Glomerular endothelial cell (primary cell): ENCODE measurements at places on chromosomes 2 and 18.

- no peak for DNase-seq
Measured at GRCh38 chr18:25067275-25068025, 284.5 kb downstream of the ZNF521 start.

DNA sequence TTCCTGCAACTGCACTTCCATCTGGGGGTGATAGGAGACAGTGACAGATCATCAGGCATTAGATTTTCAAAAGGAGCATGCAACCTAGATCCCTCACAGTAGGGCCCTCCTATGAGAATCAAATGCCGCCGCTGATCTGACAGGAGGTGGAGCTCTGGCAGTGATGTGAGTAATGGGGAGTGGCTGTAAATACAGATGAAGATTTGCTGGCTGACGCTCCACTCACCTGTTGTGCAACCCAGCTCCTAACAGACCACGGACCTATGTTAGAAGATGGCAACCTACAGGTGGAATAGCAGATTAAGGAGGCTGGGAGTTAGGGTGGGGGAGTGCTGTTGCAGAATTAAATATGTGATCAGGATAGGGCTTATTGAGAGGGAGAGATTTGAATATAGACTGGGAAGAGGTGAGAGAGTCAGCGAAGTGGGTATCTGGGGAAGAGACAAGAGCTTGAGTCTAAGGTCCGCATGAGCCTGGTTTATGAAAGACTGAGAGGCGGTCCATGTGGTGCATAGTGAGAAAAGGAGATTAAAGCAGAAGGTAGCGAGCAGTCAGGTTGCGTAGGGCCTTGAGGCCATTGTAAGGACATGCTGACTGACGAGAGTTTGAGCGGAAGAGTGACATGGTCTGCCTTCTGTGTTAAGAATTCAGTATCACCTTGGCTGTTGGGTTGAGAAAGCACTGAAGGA, 31.3 kb upstream of the TOGARAM2 start:
- no peak for DNase-seq

- DNase-seq = no peak
Measured at GRCh38 chr2:114400890-114401289, 41.6 kb upstream of the DPP10 start.

DNA sequence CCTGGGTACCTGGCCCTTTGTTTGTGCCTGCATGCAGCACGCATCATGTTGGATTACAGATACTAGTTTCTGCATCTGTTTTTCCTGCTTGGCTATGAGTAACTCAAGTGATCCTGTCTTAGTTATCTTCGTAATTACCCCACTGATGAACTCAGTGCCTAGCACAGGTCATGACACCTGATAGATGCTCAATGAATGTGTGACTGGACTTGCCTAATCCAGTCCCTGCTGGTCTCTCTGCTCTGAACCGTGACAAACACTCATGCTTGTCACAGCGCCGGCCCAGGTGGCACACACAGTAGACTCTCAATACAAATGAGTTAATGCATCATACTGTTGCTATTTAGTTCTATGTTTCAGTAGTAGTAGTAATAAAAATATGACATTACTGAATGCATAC, 31.2 kb upstream of the NTSR2 start:
- DNase-seq = no peak

GRCh38 chr2:227308784-227309183, 16.3 kb upstream of the MFF start:
- no peak for DNase-seq

GRCh38 chr2:81647715-81648230, 1343.2 kb upstream of the LRRTM1 start:
- DNase-seq = no peak

- no peak for DNase-seq
Measured at GRCh38 chr2:57602733-57603132, 443.9 kb upstream of the VRK2 start.

DNA sequence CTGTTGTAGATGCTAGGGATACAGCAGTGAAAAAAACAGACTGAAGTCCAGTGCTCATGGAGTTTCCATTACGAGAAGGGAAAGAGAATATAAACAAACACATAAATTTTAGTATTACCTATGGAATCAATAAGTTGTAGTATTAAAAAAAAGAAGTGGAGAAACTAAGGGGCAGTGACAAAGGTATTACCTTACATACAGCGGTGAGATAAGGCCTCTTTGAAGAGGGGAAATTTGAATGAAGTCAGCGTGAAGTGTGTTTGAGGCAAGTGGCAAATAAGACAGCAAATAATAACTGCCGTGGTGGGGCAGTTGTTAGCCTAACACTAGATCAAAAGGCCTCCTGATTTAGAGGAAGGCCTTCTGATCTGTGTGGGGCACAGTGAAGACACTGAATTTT, 57.9 kb downstream of the TLK1 start:
- no peak for DNase-seq

DNA sequence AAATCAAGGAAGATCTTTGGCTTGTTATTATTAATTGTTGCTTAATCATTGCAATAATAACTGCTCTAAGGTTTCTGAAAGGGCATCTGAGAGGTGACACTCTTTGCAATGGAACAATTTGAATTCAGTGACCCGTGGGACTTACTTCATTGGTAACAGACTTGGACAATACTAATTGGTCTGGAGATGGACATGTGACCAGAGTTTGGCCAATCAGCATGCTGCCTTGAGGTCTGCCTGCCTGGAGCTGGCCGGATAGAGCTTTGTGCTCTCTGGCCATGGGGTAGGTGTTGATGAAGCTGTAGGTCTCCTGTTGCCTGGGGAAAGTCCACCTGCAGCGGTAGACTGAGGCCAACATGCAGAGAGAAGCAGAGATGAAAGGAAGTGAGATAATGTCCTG, 24.0 kb upstream of the VPS4B start:
- DNase-seq = no peak

- no peak for DNase-seq
Measured at GRCh38 chr18:51168026-51168742, 29.3 kb downstream of the MEX3C start.

DNA sequence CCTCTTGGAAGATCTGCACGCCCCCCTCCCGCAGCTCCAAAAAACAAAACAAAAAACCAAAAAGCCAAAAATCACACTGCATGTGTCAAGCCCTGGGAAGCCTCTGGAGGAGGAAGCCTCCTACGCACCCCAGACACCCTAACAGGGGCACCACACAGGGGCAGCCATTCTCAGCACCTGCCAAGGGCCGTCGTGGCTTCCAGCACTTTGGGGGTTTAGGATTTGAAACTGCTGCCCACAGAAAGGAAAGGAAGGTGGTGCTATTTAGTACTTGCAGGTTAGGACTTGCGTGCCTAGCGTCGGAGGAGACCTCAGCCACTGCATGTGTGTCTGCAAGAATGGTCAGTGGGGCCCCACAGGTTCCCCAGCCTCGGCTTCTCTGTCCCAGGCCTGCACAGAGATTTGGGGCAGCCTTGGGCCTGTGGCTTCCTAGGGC, 419 bp upstream of the GPR55 start:
- no peak for DNase-seq

- peak; percentile 50 for DNase-seq
Measured at GRCh38 chr2:38508311-38509039, 94.3 kb downstream of the HNRNPLL start.

- DNase-seq = no peak
Measured at GRCh38 chr2:120720231-120720630, 15.4 kb upstream of the GLI2 start.

GRCh38 chr18:54209471-54210180, 14.8 kb downstream of the MBD2 start:
- no peak for DNase-seq

DNA sequence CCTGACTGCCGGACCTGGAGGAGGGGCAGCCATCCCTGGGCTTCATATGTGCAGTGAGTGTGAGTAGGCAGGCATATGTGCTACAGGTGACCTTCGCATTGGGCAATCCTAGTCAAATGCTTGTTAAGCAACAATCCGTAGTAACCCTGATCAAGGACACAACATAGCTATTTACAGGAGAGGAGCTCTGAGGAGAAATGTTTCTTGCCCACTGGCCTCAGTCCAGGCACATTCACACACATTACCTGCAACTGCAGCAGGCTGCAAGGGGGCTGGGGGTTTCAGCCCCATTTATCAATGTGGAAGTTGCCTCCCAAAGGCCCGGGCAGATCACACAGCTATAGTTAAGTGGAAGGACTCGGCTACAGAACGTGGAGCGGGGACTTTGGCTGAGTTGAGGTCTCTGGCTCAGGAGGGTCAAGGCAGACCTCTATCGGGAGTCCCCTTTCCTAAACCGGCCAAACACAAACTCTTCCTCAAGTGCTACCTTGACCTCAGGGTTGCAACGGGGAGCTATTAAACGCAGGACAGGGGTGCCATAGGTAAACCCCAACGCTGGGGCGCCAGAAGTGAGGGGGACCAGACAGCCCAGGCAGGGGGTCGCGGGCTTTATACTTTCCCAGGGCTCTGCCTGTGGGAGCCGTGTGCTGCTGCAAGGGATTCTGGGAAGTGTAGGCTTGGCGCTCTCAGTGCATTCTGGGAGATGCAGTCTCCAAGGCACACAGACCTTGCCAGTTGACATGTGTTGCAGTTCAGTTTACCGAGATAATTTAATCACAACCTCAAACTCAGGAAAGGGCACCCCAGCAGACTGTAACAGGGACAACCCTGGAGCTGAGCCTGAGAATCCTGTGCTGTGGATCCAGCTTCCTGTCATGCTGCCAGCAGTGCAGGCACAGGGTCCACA, 9.4 kb downstream of the KHK start:
- no peak for DNase-seq

DNA sequence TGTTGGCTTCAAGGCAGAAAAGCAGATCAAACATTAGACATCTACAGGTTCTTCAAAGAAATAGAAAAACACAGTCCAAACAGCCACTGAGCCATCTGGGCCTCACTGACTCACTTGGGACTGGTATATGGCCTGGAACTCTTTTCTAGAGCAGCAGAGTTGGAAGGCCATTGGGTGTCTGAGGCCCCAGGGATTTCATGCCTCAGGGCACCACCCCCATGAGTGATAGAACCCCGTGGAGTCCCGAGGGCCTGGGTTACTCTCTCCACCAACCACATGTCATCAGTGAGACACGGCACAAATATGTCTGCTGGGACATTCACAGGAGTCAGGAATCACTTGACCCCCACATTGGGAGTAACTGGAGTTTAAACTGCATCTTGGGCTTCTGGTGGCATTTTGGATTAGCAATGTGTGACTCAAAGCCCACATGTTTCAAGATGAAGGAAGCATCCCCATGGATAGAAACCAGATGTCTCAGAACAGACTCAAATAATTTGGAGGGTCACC, 44.0 kb downstream of the CAPN13 start:
- DNase-seq = no peak

DNA sequence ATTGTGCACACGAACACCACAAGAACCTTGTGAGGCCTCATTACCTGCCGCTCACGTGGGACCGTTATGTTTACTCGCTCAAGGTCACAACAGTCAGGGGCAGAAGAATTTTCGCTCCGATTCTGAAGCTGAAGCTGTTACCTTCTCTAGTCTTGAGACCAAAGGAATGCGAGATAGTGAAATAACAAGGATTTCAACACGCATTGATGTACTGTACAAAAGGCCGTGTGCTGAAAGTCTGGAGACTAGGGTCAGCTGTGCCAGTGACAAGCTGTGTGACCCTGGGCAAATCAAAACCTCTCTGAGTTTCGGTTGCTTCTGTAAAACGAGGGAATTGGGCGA, 583 bp downstream of the NEMP2 start:
- no peak for DNase-seq

GRCh38 chr2:134235510-134236144, 18.2 kb upstream of the MGAT5 start:
- DNase-seq = no peak

DNA sequence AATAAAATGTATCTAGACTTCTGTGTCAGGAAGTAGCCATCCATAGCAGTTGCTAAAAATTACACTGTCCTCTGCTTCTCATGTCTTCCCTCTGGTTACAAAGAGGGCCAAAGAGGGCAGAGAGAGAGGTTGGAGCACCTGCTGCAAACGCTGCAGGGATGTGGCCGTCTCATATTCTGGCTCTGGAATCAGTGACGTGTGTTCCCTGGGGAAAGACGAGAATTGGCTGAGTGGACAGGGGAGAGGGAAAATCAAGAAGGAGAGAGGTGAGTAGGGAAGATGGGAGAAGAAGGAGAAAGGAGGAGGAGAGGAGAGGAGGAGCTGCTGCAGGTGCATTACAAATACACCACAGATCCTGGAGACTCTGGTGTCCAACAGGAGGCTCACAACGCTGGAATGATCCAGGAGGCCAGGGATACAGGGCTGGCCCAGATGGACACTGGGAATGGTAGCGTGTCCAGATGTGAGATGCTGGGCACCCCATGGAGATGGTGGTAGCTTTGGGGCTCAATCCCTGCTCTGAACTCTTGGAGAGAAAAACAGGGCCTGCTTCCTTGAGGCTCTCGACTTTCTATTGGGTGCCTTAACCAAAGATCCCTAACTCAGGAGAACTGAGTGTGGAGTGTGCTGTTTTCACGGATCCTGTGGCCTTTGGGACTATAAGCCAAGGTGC, 118.4 kb upstream of the PXDN start:
- no peak for DNase-seq

- DNase-seq = no peak
Measured at GRCh38 chr2:179248024-179248348, 16.6 kb downstream of the SESTD1 start.

DNA sequence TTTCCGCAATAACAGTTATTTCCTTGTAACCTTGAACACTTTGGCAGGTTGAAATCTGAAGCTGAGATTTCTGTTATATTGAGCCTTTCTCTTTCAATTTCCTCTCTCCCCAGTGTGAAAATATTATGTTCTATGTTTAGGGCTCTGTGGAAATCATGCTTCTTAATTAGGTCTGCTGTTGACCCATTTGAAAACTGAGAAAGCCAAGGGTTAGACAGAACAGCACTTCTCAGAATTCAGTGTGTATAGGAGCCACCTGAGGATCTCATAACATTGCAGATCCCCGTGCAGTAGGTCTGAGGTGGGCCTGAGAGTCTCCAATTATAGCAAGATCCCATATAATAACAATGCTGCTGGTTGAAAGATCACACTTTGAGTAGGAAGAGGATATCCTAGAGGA, 230.2 kb upstream of the NT5C1B start:
- no peak for DNase-seq

GRCh38 chr2:137508739-137509384, 455.4 kb upstream of the HNMT start:
- DNase-seq = no peak

DNA sequence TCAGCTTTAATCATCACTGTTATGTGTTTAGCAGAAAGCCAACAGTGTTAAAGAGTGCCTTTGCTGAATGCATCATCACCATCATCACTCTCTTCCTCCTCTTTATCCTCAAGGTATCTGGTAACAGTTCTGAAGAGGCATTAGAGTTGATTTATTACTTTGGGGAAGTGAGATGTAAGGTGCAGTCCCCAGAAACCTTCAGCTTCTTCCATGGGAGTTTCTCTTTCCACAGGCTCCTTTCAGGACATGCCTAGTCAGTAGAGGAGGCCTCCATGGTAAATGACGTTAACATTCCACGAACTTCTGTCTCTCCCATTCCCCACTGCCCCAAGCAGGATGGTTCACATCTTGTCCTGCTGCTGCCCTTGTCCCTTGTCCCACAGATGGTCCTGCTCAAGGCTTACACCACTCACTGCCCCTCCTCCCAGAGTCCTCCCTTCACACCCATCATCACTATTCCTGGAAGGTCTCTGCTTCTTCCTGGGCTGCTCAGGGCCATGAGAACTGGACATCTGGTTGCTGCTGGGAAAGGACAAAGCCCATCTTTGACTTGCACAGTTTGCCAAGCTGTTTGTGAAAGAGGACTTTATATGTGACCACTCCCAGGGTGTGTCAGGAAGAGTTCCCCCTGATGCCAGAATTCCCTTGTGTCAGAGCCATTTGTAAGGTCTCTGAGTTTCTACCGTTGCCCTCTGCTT, 5.3 kb upstream of the REG1A start:
- no peak for DNase-seq
